ENCODE measurements at places on chromosomes 12 and 14.

- no peak for DNase-seq
These were observed 113.3 kb downstream of the TTC8 start for GRCh38 chr14:88937706-88938105.

GRCh38 chr12:6894321-6894720 is 10.3 kb upstream of the LRRC23 start:
- no peak for DNase-seq

GRCh38 chr12:56267443-56268071 is 815 bp downstream of the COQ10A start:
- DNase-seq: no peak

- DNase-seq: no peak
These were observed 22.7 kb upstream of the ANKRD9 start for GRCh38 chr14:102532204-102532658.

GRCh38 chr14:72855913-72856312 is 38.0 kb downstream of the DPF3 start:
- no peak for DNase-seq

GRCh38 chr14:39807271-39807670 is 375.0 kb upstream of the FBXO33 start:
- DNase-seq: no peak

GRCh38 chr14:52124791-52125684 is 56.2 kb upstream of the NID2 start:
- no peak for DNase-seq

DNA sequence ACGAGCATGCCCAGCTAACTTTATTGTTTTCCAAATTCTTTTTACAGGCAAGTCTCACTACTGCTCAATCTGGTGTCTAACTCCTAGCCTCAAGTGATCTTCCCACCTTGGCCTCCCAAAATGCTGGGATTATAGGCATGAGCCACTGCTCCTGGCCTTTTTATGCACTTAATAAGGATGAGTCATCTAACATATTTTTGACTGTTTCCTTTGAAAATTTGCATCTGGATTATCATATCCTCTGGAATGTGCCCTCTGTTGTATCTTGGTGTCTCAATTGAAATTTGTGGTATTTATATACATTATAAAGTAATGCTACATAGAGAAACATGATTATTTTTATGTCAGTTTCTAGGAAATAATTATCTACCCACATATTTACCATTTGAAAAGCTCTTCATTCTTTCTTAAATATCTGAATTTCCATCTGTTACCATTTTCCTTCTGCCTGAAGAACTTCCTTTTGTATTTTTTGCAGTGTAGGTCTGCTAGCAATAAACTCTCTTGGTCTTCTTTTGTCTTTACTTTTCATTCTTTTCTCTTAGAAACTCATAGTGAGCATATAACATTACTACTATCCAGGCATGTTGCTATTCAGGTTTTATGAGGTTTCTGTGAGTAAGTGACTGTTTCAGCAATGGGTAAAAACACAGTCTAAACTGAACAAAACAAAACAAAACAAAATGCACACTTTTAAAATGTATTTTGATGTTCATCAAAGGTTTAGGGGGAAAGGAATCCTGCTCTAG is 52.8 kb upstream of the CNOT2 start:
- DNase-seq: no peak

- DNase-seq: no peak
These were observed 1.4 kb downstream of the ACTN1 start for GRCh38 chr14:68977718-68978171.

DNA sequence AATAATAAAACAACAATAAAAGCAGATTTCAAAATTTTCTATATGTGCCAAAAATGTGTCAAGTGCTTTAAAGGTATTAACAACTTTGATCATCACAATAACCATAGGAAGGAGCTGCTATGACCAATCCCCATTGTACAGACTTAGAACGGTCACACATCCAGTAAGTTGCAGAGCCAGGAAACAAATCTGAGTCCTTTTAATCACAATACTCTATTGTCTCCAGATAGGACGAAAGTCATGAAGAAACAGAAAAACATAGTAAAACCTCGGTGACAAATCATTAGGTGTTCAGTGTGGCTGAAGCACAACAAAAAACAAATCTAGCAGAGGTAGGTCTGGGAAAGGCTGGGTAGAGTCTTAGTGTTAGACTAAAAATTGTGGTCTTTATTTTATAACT is 178.8 kb downstream of the GRIP1 start:
- DNase-seq: no peak

- DNase-seq: no peak
These were observed 10.2 kb upstream of the NYNRIN start for GRCh38 chr14:24388474-24389179.

GRCh38 chr12:18165422-18165871 is 75.5 kb upstream of the RERGL start:
- DNase-seq: peak; percentile 28

- DNase-seq: no peak
These were observed 10.7 kb downstream of the CREBL2 start for GRCh38 chr12:12622418-12622817.

- DNase-seq: no peak
These were observed 15.3 kb downstream of the CLIP1 start for GRCh38 chr12:122407208-122407607.

GRCh38 chr12:15532364-15532977 is 210.2 kb downstream of the PTPRO start:
- DNase-seq: peak; percentile 33

DNA sequence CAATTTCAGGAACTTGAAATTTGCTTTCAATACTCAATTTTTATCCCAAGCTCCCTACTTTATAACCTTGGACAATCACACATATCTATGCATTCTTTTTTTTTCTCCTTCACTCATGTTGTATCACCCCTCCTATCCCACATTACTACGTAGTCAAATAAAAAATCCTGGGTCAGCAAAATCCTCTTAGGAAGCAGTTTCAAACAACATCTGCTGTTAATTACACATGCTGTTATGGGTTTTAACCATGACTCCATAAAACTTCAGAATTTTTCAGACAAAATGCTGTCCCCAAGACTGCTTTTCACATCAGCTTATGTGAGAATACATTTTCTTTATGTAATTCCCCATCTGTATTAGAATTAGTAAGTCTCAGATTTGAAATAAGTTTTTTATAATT is 61.7 kb downstream of the LRFN5 start:
- DNase-seq: peak; percentile 20

- DNase-seq: no peak
These were observed 7.3 kb upstream of the ZNF740 start for GRCh38 chr12:53173085-53173715.

DNA sequence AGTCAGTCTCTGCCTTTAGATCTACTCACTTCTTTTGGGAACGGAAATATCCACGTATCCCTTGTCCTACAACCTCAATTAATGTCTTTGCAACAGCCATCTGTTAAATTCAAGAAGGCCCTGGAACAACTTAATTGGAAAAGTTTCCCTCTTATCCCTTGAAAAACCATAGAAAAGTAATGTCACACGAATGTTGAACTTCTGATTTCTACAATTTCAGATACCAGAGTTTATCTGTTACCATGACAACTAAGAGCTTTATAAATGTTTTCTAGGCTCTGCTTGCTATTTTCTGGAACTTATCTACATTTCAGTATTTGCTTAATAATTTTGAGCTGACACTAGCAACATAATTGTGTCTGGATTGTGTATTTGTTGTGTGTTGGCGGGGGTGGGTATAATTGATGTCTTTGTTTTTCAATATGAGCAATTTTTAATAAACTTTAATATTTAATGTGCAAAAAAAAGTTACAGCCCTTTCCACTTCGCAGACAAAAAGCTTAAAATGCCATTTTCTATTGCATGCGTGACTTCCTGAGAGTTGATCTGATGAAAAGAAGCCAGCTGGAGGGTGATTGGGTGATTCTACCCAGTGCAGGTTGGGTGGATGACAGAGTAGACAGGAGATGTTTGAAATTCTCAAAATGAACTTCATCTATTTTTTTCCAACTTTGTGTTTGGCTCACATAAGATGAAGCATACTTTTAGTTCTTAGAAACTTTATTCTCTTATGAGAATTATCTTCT is 11.8 kb upstream of the EDDM3A start:
- DNase-seq: no peak

GRCh38 chr12:33994857-33995808 is 27.2 kb upstream of the ALG10 start:
- no peak for DNase-seq

GRCh38 chr12:57522887-57523705 is 472 bp downstream of the MBD6 start:
- no peak for DNase-seq

DNA sequence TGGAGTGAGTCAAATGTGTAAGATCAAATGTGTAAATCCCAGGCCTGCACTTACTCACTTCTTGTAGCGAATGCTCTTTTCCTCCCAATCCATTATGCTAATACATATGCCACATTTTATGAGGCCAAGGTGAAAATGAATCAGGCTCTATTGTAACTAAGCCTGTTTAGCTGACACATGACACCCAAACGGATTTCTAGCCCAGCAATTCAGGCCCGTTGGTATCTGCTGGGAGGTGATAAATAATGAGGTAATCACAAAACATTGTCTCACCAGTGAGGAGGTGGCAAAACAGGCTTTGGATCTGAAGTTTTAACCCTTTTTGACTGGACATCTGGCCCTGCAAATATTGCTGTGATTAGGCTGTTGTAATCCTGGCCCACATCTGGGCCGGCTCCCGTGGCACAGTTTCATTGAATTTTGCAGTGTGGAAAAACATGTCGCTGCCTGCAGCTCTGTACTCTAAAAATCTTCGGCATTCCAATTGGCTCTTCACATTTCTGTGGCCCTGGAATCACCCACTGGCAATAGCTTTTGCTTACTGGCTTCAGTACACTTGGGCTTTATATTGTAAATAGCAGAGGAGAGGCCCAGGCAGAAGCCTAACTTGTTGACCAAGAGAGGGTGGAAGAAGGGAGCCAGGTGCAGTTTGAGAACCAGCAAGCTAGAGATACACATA is 106.1 kb downstream of the PAX9 start:
- DNase-seq: no peak

- no peak for DNase-seq
These were observed 143.5 kb upstream of the FKBP4 start for GRCh38 chr12:2651068-2651965.

GRCh38 chr12:113788020-113788856 is 177.9 kb downstream of the RBM19 start:
- peak; percentile 13 for DNase-seq

GRCh38 chr14:32039401-32040030 is 37.6 kb upstream of the ARHGAP5 start:
- no peak for DNase-seq

DNA sequence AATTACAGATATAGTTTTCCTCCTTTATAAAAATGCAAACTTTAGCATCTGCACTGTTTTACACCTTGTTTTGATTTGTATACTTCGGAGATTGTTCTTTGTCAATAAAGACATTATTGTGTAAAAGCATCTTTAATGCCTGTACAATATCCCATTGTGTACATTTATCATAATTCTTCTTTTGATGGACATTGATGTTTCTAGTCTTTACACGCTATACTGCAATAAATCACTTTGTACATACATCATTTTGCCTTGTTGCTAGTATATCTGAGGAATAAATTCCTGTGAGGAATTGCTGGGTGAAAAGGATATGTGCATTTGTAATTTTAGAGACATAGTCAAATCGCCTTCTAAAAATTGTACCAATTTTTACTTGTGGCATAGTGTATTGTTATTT is 30.4 kb downstream of the WDR20 start:
- no peak for DNase-seq

DNA sequence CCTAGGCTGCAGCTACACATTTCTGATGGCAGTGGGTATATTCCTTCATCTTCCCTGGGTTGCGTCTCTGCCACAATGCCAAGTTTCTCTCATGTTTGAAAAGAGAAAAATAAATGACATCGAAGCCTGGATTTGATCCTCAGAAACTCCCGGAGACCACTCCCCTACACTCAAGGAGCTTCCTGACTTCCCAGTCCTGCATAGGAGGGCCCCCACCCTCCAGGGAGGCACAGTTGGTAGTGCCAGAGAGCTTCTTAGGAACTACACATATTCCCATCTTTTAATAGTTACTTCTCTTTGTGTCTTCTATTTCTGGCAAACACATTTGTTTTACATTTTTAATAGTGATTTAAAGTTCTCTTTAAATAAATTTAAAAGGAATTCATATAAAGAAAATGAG is 30.7 kb downstream of the AP5M1 start:
- no peak for DNase-seq

All from smooth muscle cell of the brain vasculature (primary cell).